ENCODE measurements at places on chromosomes 3 and 15. TPM values are rescaled to one million over a fixed set of nuclear protein-coding genes. Genes with fewer than 3 reads are reported as not detected.

- DNase-seq: no peak
Observed at GRCh38 chr15:92869263-92869940, 30.7 kb upstream of the CHD2 start.

MME gene
- not detected for total RNA-seq

DNA sequence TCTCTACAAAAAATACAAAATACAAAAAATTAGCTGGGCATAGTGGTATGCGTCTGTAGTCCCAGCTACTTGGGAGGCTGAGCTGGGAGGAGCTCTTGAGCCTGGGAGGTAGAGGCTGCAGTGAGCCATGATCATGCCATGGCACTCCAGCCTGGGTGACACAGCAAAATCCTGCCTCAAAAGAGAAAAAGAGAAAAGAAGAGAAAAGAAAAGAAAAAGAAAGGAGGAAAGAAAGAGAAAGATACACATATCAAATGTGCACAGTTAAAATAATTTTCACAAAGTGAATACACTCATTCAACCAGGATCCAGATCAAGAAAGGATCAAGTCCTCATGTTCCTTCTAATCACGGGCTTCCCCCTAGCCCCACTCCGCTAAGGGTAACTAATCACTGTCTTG lies 5.8 kb upstream of the C15orf61 start:
- no peak for DNase-seq

- no peak for DNase-seq
Observed at GRCh38 chr15:29695489-29696167, 126.6 kb downstream of the TJP1 start.

- DNase-seq: no peak
Observed at GRCh38 chr15:89569090-89569745, 6.1 kb upstream of the TICRR start.

DNA sequence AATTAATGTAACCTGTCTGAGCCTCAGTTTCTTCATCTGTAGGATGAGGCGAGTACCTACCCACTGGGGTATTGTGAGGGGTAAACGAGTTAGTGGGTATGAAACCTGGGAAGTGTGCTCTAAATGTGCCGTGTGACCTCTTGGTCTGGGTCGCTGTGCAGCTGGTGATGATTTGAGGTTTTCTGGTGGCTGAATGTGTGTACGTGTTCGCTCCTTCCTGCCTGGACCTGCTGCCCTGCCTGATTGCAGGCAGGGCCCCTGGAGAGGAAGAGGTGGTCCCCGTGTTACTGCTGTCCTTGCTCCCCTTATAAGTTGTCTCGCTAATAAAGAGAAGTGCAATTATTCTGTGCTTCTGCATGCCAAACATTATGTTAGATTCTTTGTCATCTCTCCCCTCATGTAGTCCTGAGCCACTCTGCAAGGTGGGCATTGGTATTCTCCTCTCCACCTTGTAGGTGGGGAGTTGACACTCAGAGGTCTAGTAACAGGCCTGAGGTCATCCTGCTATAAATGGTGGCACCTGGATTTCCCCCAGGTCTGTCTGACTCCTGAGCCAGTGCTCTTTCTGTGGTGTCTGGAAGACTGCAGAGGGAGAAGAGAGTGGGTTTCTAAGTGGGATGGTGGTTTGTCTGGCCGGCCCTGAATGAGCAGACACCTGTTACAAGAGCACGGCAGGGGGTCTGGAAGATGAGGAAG lies 15.7 kb downstream of the PDIA5 start:
- no peak for DNase-seq

RASGRF1 gene
- not detected for total RNA-seq

DNA sequence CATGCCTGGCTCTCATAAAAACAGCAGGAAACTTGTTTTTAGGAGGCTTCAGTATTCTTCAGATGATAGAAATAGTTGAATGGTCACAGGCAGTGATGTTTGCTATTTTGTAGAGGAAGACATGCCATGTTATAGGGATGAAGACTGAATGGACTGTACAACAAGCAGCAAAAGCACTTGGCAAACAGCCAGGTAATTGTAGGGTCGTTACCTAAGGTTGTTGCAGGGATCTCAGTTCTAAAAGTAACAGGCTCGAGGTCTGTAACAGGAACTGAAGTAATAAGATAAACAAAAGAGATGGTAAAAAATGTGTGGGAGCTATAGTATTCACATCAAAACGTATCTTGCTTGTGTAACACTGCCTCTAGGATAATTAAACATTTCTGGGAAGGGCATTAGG lies 116.3 kb downstream of the TFG start:
- DNase-seq: no peak

- no peak for DNase-seq
Observed at GRCh38 chr3:179768080-179768479, 115.2 kb downstream of the USP13 start.

RLBP1 gene
- not detected for total RNA-seq

DNA sequence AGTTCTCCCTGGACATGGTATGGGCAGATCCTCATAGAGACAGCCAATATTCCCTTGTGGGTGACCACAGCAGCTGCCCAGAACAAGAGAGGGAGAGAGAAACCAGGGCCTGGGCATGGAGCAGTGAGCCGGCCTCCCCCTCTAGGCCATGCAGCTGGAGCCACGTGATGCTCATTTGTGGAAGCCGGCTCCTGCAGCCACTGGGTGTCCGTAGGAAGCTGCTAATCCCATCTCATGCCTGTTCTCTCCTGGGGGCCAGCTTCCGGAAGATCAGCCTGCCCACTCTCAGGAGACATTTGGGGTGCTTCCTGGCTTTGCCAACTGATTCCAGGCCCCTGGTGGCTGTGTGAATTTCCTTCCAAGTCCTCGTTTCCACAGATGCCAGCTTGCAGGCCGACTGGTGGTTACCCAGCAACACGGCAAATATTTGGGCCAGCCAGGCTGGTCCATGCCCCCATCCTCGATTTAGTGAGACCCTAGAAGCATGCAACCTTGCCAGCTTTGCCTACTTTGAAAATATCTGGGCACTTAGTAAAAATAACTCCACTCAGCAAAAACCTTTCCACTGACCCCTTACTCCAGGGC lies 55.3 kb downstream of the LINGO1 start:
- no peak for DNase-seq

TM4SF1 gene
- not detected for total RNA-seq

UNC13C gene
- not detected for total RNA-seq
